Activated T-helper 9 cell treated with anti-CD3 and anti-CD28 coated beads, Interleukin-2, amount 50 U/mL, for 16 hours (primary cell): ENCODE measurements at places on chromosomes 4 and X.

DNA sequence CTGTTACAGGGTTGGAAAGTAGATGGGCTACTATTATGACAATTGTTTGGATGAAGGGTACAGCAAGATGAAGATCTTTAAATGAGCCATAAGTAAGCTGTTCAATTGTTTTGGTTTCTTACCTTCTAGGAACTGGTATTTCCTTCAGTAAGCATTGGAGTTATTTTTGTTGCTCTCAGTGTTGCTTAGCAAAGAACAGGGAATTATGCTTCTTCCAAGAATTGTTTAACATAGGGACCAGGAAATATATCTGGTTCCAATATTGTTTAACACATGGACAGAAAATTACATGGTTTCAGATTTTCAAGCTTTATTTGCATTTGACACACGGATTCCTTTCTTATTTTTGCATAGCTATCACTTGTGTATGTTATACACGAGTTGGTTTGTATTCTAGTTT is 1999.0 kb downstream of the ARAP2 start:
- DNase-seq, result no peak

- no peak for DNase-seq
Measured at GRCh38 chrX:126847143-126847542, 27.6 kb downstream of the PRR32 start.

DNA sequence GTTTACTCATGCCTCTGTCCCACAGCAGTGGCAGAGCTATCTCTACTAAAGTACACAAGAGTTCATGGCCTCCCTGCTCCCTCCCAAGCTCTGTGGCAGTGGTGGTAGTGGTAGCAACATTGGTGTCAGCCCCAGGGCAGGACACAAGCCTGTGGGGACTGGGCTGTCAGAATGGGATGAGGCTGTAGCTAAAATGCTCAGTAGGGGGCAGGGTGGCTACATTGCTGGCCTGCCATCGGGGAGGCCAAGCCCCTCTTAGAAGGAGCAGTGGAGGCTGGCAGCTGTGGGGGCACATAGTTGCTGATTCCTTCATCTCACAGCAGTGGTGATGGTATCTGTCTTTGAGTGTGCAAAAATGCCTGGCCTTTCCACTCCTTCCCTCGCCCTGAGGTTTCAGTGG is 461.7 kb downstream of the PCDH18 start:
- no peak for DNase-seq

- no peak for DNase-seq
Measured at GRCh38 chr4:176746846-176747245, 45.9 kb downstream of the VEGFC start.

DNA sequence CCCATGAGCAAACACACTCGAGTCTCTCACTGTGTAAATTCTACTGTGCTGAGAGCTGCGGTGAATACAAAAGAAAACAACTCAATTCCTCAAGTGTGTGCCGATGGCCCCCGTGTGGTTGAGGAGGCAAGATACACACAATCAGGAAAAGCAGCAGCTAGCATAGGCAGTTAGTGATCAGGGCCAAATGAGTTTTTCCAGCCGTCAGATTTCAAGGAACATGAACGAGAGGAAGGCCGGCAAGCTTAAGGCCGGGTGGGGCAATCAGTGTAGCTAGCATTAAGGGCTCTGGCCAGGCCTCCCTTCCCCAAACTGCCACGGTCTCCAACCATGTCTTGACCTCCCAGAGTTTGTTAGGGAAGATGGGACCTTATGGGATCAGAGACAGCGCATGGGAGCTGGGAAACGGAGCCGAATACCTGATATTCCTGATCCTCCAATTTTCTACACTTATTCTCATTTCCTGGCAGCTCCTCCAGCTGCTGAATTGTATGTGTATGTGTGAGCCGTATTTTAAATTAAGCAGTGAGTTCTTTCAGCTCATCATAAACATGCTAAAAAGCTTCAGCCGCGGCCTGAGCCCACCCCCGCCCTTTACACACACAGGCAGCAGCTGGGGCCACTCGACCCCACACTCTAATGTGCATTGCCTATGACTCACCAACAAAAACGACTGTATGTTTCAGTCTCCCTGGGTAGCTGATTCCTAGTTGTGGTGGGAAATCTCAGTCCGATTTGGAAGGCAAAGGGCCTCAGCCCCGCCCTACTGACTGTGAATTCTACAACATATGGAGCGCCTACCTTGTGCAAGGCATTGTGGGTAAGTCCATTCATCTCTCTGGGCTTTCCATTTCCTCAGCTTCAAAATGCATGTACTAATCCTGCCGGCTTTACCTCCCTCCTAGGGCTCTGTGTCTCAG is 59.9 kb downstream of the RTL9 start:
- DNase-seq, result no peak

- no peak for DNase-seq
Measured at GRCh38 chr4:26786916-26787315, 73.7 kb upstream of the STIM2 start.

- no peak for DNase-seq
Measured at GRCh38 chrX:43657671-43658070, 1.6 kb downstream of the MAOA start.

- DNase-seq, result no peak
Measured at GRCh38 chr4:53914313-53915016, 149.9 kb downstream of the CHIC2 start.

- DNase-seq, result no peak
Measured at GRCh38 chrX:134849390-134849789, 141.4 kb upstream of the SMIM10 start.

- no peak for DNase-seq
Measured at GRCh38 chr4:128303986-128304385, 16.4 kb upstream of the PGRMC2 start.

- DNase-seq, result no peak
Measured at GRCh38 chr4:153426207-153426885, 39.8 kb upstream of the TMEM131L start.

- no peak for DNase-seq
Measured at GRCh38 chrX:132292793-132293192, 73.5 kb upstream of the RAP2C start.

- DNase-seq, result no peak
Measured at GRCh38 chrX:133610056-133610455, 194.8 kb upstream of the GPC4 start.

DNA sequence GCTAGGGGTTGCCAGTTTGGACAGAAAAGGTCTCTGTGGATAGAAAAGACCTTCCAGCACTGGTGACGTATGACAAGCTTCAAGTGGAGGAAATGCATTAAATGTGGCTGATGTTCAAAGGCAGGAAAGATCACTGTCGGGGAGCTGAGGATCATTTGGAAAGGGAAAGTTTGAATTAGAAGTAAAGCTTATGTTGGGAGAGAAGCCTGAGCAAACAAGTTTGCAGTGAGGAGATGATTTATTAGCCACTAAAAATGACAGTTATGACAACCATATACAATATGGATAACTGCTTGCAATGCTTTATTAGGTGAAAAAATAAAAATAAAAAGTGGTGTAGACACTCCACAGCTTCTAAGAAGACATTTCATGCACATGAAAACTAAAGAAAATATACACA is 135.3 kb upstream of the HS3ST1 start:
- DNase-seq, result no peak

DNA sequence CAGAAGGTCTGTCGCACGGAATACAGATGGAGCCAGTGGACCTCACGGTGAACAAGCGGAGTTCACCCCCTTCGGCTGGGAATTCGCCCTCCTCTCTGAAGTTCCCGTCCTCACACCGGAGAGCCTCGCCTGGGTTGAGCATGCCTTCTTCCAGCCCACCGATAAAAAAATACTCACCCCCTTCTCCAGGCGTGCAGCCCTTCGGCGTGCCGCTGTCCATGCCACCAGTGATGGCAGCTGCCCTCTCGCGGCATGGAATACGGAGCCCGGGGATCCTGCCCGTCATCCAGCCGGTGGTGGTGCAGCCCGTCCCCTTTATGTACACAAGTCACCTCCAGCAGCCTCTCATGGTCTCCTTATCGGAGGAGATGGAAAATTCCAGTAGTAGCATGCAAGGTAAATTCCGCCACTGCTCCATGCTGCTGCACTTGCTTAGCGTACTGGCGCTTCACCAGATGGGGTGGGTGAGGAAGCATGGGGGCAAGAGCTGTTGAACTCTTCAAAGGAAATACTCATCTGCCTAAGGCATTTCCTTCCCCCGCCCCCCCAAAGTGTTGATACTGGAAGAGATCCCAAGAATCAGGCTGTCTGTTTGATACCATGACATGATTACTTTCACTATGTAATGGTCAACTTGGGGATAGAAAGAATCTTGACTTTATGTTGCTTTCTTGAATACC is 24.8 kb downstream of the KLF3 start:
- no peak for DNase-seq

DNA sequence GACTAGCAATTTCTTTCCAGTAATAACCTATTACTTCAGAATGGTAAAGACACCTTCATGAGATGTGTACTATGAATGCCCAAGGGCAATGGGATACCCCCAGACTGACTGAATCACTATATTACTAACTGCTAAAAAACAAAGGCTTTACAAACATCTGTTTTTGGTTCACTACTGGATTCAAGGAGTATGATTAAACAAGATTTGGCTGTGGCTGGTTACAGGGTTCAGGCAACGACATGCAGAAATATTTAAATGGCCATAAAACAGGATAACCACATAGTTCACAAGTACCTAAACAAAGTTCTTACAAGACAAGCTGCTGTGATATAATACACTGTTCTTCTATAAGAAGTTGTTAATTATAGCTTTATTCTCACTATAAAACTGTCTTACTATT is 128.2 kb downstream of the FRYL start:
- DNase-seq, result no peak

DNA sequence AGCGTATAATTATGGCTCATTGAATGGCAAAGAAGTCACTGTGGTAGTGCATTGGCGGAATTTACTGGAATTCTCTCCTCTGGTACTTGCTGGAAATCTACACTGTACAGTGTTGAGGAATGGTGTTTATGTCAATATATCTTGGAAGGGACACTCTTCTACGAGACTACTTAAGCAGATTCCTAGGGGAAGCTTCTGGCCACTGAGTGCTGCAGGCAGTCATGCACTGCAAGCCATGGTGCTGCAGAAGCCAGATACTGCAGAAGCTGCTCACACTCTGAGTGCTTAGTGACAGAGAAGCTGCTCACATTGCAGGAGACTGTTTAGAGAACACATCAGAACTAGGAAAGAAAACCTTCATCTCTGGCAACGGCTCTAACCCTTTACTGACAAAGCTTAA is 725.0 kb downstream of the CCSER1 start:
- DNase-seq, result no peak

GRCh38 chr4:3217771-3218170 is 31.2 kb upstream of the MSANTD1 start:
- DNase-seq, result no peak

DNA sequence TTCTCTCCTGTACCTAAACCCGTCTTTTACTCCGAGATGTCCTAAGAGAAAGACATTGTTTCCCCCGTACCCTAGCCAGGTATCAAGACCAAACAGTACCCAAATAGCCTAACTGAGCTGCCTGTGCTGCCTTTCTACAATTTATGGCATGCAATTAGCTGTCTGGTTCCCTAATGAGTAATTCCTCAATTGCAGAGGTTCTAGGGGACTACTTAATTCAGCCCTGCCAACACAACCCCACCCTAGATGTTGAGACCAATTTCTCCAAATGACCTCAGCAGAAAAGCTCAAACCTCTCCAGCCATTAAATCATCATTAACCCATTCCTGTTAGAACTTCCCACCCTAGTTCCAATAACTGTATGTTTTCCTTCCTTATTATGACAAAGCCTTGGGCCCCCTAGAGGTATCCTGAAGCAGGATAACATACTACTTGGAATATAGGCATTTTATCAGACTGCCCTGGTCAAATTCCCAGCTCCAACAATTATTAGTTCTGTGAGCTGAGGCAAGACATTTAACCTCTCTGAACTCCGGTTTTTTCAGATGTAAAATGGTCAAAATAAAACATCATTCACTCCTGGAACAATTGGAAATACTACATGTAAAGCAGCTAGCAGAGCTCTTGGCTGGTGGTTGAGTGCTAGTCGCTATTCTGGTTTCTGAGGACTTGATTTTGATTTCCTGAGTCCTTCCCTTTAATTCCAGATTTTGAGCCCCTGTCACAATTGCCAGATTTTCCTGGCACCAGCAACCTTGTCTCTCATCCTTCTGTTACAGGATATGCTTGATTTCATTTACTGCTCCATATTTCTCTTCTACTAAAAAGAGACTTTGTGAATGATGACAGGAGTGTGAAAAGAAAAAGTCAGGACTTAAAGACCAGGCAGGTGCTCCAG is 244.6 kb upstream of the TENM3 start:
- DNase-seq, result no peak

GRCh38 chrX:72121383-72121782 is 10.3 kb downstream of the RTL5 start:
- peak; percentile 26 for DNase-seq

DNA sequence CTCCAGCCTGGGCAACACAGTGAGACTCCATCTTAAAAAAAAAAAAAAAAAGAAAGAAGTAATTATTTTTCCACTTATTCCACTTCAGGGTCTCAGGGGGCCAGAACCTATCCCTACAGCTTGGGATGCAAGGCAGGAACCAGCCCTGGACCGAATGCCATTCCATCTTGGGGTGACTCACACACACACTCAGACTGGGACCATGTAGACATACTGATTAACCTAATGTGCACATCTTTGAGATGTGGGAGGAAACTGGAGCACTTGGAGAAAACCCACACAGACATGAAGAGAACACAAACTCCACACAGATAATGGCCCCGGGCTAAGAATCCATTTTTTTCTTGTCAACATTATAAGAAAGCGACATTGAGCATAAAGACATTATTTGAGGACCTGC is 132.5 kb downstream of the PTTG2 start:
- DNase-seq, result no peak

GRCh38 chr4:44535981-44536380 is 87.4 kb upstream of the KCTD8 start:
- DNase-seq, result no peak

DNA sequence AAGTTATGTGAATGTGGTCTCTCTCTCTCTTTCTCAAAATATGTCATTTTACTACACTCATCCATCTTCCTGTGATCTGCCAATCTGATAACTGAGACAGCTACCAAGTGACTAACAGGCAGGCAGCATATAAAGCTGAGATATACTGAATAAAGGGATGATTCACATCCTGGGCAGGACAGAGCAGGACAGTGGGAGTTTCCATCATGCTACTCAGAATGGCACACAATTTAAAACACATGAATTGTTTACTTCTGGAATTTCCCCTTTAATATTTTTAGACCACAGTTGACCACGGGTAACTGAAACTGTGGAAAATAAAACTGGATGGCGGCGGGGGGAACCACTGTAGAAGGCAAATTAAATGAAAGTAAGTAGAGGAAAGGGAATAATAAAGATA is 58.6 kb upstream of the DCTD start:
- no peak for DNase-seq
